GM10248 (cell line): ENCODE measurements at places on chromosomes 5 and 9.

DNA sequence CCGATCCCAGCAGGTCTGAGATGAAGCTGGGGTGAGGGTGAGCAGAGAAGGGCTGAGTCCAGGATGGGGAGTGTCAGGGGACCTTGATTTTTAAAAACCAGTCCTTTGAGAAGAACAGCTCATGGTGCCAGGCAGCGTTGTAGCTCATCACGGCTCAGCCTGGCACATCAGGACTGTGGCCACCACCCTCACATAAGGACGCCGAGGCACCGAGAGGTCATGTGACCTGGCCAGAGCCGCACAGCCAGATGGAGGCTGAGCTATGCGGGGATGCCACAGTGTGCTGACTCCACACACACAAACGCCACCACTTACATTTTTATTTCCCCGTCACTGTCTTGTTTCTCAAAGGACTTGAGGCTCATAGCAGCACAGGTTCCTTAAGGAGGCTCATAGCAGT is 32.9 kb upstream of the CEP72 start:
- no peak for DNase-seq

DNA sequence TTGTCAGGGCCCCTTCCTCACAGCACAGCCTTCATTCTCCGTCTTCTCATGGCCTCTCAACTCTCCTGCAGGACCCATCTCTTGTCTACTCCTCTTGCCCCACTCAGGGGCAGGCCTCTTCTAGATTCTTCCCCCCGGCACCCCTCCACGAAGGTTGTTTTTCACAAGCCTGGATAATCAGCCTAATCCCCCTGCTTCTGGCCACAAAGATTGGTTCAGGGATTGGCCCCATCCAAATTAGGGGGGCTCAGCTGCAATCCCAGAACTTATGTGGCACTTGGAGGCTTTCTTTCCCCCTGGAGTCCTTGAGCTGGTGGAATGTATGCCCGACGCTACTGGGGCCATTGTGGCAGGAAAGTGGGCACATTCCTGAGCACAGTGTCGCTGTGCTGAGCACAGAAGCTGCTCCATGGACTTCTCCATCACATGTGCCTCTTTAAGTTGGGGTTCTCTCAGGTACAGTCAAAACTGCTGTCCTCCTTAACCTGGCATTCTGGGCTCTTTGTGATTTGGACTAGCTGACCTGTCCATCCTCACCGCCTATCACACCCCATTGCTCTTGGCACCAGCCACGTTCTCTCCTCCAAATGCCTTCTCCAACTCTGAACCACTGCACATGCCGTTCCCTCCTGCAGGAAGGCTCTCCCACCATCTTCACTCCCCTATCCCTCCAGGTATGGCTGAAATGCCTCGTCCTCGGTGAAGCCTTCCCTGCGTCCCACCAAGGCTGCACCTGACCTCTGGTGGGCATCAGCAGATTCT is 66.8 kb upstream of the RNF130 start:
- no peak for DNase-seq

DNA sequence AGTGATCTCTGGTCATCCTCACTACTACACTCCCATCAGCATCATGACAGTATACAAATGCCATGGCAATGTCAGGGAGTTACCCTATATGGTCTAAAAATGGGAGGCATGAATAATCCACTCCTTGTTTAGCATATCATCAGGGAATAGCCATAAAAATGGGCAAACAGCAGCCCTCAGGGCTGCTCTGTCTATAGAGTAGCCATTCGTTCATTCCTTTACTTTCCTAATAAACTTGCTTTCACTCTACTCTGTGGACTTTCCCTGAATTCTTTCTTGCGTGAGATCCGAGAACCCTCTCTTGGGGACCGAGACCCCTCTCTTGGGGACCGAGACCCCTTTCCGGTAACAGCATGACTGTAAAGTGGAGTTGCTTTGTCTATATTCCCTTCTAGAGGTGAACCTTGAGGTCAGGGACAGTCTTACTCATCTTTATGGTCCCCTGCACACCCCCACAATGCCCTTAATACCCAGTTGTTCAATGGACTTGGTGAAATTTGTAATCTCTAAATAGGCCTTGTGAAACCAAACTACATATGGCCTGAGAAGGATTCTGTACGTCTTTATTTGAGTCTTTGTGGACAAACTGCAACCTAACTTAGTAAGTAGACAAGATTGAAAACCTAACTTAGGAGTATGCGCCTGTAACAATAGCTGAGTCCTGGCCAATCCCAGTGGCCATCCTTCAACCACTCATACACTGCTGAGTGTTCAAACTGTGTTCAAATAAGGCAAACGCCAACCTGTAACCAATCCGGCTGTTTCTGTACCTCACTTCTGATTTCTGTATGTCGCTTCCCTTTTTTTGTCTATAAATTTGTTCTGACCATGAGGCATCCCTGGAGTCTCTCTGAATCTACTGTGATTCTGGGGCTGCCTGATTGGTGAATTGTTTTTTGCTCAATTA is 32.3 kb upstream of the UBTD2 start:
- no peak for DNase-seq

GRCh38 chr9:6354072-6354686 is 26.0 kb downstream of the TPD52L3 start:
- DNase-seq = peak; percentile 76

DNA sequence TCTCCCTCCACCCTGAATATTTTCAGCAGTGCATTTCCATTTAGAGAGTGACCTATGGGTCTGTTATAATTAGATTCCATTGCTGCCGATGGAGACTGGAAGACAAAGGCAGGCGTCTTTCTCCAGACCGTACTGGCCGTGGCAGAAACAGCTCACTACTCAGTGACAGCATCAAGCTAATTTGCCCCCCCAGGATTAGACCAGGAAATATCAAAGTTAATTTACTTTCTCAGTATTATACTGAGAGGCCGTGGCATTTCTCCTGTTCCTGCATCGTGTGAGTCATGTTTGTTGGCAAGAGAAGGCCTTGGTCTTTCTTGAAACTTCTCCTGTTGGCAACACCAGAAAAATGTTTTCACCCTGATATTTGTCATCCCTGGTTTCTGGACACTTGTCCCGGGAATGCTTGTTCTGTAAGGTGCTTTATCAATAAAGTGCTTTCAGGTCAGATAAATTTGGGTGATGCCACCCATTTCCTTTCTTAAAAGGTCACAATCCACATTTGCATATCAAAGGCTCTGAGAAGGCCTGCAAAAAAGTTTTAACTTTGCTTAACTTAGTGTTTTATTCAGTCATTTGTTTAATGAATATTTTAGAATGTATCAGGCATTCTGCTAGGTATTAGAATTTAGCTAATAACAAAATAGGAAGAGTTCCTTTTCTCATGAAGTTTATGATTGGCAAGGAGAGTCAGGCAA is 28.4 kb downstream of the SV2C start:
- no peak for DNase-seq

DNA sequence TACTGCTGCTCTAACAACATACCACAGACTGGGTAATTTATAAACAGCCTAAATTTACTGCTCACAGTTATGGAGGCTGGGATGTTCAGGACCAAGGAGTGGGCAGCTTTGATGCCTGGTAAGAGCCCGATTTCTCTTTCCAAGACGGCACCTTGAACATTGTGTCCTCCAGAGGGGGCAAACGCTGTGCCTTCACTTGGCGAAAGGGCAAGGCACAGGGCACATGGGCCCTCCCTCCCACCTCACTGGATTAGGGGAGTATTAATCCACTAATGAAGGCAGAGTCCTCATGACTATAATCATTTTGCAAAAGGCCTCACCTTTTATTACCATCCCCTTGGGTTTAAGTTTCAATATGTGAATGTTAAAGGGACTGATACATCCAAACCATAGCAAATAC is 397.7 kb downstream of the TMEM38B start:
- no peak for DNase-seq

- peak; percentile 68 for DNase-seq
These were observed 4.4 kb upstream of the CEP72 start for GRCh38 chr5:607541-608428.

DNA sequence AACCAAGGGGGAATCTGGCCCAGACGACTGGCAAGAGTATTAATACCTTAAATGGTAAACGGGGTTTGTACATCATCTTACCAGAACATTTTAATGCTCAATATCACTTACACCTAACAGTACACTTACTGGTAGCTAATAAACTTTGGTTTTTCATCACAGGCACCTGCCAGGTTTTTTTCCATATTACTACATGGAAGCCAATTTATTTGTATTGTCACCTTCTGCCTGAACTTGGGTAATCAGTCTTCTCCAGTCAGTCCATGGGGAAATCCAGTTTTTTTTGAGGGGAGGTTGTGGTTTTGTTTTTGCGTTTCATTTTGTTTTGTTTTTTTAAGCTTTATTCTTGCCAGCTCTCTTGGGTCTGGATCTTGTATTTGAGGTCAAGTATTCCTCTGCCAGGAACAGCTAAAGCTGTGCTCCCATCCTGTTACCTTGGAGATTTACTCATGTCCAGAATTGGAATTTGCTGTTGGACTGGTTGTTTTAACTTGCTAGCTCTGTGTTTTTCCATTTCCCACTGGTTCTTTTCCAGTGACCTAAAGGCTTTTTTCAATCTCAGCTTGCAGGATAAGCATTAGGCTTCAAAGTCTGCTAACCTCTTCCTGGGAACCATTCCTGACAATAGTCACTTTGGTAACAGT is 11.1 kb upstream of the NADK2 start:
- no peak for DNase-seq

DNA sequence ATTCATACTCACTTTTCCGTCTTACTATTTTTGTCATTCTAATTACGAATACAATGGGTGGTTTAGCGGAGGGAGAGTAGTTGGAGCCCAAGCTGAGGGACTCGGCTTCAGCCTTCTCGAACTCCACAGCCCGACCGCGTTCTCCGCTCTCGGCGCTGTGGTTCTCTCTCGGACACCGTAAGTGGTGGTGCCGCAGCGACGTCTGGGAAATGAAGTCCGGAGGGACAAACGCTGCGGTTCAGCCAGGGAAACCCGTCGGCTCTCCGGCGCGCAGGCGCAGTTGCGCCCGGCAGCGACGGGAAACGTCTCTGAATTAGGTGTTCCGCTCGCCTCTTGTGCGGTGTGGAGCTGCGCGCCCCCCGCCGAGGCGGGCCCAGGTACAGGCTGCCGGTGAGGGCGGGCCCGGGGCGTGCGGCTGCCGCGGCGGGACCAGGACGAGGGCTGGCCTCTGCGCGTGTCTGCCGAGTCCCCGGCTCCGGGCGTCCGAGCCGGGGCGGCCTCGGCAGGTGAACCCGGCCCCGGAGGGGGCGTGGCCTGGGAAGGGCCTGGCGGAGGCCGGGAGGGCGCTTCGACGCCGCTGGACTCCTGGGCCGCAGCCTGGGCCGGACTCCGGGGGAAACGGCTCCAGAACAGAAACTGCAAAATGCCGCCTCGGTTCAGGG is at the start of gene ZNF879:
Gene ZNF879, plus strand, starts transcription at position 277 of the 662 bp plus-strand sequence. CDS start 1,201 bp downstream, outside the sequence.
- DNase-seq = peak; percentile 62

GRCh38 chr5:128966375-128966774 is 1.1 kb downstream of the SLC27A6 start:
- DNase-seq = no peak

DNA sequence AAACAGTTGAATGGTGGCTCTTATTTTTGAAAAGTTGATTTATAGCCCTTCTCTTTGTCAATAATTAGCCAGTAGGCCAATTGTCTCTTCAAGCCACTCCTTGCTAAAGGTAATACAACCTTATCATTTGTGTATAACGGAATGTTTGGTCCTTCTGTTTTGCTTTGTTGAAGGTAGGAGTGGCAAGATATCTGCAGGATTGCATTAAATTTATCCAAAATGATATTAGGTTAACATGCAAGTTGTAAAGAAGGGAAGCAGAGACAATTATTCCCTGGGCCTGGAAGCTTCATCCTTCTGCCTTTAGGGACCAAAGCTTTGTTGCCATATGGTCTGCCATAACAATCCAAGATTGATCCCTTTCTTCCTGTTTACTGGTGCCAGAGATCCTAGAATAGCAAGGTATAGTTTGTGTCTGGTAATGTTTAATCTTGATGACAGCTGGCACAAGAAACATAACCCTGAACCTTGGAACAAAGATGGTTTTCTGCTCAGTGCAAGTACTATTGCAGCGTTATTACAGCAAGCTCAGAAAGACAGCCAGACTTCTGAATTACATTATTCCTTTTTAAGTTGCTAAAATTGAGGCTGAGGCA is 15.5 kb upstream of the FSD1L start:
- no peak for DNase-seq

GRCh38 chr9:121073038-121073437 is 1.7 kb upstream of the CNTRL start:
- DNase-seq = no peak

DNA sequence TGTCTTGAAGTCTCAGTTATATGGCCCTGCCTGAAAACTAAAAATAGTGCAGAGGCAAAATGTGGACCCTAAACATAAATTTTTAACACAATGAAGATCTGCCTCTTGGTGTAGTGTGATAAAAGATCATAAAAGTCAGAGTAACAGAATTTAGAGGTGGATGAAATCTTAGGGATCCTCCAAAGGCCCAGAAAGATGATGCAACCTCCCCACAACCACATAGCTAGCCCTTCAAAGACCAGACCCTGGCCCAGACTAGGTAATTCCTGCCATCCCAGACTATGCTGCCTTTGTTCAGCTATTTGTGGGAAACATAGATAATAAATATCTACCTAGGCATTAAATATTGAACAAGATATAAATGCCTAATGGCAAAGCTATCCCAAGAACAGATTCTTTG is 15.3 kb downstream of the KLF9 start:
- DNase-seq = no peak

- DNase-seq = no peak
These were observed 9.9 kb upstream of the NINJ1 start for GRCh38 chr9:93143830-93144530.

GRCh38 chr9:23820451-23821374 is 5.3 kb downstream of the ELAVL2 start:
- no peak for DNase-seq

GRCh38 chr5:65812648-65813047 is 90.6 kb downstream of the NLN start:
- DNase-seq = no peak
